ENCODE measurements at places on chromosomes 4 and X.

- DNase-seq: no peak
Measured at GRCh38 chr4:33357121-33357520, 2637.0 kb downstream of the PCDH7 start.

- DNase-seq: no peak
Measured at GRCh38 chr4:130336585-130337217, 1240.7 kb downstream of the C4orf33 start.

- DNase-seq: no peak
Measured at GRCh38 chr4:171157462-171158082, 655.6 kb upstream of the GALNTL6 start.

GRCh38 chrX:39238006-39238405, 436.7 kb downstream of the MID1IP1 start:
- no peak for DNase-seq

- DNase-seq: no peak
Measured at GRCh38 chrX:1393871-1394615, 2.1 kb upstream of the SLC25A6 start.

GRCh38 chr4:165814256-165815020, 58.6 kb upstream of the TLL1 start:
- DNase-seq: no peak

DNA sequence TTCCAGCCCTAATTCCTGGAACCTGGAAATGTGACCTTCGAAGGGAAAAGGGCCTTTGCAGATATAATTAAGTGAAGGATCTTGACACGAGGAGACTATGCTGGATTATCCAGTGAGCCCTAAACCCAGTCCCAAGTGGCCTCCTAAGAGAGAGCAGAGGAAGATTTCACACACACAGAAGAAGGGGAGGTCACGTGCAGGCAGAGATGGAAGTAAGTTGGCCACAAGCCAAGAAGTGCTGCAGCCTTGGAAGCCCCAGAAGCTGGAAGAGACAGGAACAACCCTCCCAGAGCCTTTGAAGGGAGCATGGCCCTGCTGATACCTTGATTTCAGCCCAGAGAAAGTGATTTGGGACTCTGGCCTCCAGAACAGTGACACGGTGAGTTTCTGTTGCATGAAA, 51.9 kb downstream of the EVC2 start:
- no peak for DNase-seq

DNA sequence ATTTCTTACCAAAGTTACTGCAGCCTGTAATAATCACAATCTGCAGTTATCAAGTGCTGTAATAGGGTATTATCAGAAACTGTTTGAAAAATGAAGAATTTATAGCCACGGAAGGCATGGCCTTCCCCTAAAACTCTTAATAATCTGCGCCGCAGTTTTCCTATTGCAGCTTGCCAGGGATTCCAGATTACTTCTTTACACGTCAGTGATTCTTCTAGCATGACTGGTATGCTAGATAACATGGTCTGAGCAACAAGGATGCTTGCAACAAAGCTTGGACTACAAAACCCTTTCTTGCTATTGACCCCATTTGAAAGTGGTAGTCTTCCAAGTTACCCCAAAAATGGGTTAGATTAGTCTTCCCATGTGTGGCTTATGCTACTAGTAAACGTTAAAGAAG, 47.2 kb upstream of the GK2 start:
- DNase-seq: no peak

DNA sequence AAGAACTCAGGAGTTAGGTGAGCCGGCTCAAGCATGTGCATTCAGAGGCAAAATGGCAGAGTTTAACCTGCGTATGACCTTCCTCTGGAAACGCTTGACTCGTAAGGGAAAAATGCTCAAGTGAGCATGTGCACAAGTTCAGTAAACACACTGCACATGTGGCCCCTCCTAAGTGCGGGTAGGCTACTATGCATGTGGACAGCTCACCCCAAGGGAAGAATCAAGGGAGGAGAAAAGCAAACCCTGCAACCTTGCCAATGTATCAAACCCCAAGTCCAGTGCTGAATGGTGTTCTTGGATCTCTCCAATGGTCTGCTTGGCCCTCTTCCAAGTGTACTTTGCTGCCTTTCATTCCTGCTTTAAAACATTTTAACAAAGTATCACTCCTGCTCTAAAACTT, 407.1 kb downstream of the ADAM29 start:
- DNase-seq: no peak

DNA sequence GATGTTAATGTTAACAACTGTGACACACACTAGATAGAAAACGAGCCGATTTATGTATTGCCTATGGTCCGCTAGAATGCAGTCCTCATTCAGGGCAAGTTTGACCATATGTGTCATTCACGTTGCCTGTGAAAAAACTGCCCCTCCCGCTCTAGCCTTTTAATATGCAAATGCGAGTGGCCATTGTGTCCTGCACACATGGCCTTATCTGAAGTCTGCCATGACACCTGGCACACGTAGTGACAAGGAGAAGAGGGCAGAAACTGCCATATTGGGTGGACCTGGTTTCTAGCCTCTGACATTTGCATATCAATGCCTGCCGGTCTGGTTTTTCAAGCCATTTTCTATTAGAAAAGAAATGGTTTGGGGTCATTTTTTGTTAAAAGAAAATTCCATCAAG, 303.3 kb upstream of the TECRL start:
- DNase-seq: no peak

DNA sequence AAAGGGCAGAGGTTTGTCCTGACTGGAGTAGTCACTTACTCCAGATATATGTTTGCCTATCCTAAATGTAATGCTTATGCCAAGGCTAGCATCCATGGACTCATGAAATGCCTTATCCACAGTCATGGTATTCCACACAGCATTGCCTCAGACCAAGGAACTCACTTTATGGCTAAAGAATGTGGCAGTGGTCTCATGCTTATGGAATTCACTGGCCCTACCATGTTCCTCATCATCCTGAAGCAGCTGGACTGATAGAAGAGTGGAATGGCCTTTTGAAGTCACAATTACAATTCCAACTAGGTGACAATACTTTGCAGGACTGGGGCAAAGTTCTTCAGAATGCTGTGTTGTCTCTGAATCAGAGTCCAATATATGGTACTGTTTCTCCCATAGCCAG, 1014.8 kb downstream of the RAPGEF2 start:
- no peak for DNase-seq

DNA sequence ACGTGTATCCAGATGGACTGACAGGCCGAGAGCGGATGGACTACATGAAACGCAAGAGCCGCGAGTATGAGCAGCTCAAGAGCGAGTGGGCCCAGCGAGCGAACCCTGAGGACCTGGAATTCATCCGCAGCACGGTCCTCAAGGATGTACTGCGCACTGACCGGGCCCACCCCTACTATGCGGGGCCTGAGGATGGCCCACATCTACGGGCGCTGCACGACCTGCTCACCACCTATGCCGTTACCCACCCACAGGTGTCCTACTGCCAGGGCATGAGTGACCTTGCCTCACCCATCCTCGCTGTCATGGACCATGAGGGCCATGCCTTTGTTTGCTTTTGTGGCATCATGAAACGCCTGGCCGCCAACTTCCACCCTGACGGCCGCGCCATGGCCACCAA, 14.6 kb upstream of the RBM3 start:
- no peak for DNase-seq

DNA sequence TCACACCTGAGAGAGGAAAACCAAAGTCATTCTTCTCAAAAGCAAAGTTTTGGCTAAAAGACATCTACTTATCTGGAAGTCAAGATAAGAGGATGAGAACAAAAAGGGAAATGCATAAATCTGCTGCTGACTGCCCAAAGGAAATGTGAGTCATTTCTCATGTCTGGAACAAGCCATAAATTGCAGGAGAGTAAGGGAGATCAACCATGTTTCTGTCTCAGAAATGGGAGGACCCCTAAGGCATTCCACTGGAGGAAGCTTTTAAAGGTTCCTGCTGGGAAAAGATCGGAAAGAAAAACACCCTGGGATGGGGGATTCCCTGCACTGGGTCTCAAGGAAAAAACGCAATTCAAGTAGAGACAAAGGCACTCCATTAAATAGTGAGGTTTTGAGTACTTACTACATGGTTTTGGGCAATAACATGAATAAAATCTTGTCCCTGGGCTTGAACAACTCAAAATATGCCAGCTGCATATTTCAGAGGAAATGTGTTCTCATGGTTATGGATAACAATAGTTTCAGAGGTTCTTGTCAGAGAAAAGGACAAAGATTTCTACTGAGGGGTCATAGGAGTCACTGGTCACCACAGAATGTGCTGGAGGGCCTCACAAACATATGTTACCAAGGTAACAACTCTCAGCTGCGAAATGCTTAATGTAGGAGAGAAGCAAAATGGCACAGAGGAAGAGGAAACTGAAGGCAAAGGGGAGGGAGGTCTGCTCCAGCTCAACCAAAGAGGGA, 19.3 kb downstream of the GPR143 start:
- DNase-seq: no peak

GRCh38 chrX:136097871-136098805, 49.2 kb upstream of the FHL1 start:
- DNase-seq: no peak

DNA sequence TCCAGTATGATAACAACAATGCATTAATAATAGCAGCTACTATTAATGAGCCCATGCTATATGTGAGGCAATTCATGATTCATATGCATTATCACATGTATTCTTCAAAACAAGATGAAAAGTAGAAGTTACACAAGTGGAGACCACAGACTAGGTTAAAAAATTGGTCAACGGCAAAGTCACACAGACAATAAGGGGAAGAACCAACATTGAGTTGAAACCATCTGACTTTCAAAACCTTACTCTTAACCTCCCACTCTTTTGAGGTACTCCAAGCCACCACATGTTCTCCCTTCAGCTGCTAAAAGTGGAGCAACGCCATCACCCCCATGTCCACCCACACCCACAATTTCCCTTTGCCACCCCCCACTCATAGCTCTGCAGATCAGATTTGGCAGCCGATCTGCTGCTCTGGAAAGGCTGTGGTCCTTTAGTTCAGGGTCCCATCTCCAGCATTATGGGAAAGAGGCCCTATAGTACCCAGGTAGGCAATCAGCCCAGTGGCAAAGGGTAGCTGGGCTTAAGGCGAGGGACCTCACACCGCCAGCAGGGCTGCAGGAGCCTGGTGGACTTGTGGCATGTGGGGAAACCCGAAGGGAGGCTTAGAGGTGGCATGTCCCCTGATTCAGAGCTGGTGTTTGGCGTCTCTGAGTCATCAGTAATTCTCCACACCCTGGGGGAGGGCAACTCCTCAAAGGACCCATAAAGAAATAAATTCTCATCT, 33.5 kb upstream of the CYBB start:
- DNase-seq: no peak

DNA sequence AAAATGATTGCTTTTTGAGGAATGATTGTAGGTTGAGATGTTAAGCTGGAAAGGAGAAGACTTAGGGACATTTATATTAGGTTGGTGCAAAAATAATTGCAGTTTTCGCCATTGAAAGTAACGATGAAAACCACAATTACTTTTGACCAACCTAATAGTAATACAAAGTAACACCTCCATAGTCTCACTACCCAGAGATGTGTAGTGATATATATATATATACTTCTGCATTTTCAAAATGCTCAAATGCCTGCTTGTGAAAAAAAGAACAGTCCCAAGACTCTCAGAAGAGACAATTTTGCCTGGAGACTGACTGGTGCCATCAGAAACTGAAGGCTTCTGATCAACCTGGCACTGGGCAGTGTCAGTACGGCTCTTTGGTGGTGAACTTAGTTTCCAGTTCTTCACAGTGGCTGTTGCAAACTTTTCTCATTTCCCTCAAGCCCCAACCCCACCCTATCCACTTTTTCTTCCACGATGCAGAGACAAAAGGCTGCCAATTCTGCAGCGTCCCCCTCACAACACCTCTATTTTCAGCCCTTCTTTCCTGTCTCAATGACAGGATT, 35.1 kb upstream of the TAPT1 start:
- DNase-seq: no peak

- DNase-seq: no peak
Measured at GRCh38 chr4:69668680-69669079, 15.6 kb upstream of the UGT2A1 start.

GRCh38 chrX:12548341-12548740, 242.9 kb upstream of the PRPS2 start:
- no peak for DNase-seq

DNA sequence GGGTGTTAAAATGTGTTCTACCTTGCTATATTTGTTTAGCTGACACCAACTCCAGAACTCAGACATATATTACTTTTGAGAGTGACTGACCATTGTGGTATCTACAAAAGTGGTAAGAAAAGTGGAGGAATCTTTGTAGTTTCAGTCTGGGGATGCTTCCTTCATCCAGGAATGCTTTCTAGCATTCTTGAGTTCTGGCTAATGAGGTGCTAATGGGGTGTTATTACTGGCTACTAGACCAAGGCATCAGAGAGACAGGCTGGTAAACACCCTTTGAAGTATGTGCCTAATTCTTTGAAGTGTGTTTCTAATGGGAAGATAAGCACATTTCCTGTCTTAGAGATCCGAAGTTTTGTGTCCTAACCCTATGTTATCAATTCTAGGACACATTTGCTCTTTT, 310.4 kb downstream of the SPRY1 start:
- no peak for DNase-seq

GRCh38 chr4:122803788-122804208, 22.8 kb upstream of the FGF2 start:
- no peak for DNase-seq

GRCh38 chr4:103008875-103009729, 10.4 kb downstream of the SLC9B1 start:
- DNase-seq: peak; percentile 23

DNA sequence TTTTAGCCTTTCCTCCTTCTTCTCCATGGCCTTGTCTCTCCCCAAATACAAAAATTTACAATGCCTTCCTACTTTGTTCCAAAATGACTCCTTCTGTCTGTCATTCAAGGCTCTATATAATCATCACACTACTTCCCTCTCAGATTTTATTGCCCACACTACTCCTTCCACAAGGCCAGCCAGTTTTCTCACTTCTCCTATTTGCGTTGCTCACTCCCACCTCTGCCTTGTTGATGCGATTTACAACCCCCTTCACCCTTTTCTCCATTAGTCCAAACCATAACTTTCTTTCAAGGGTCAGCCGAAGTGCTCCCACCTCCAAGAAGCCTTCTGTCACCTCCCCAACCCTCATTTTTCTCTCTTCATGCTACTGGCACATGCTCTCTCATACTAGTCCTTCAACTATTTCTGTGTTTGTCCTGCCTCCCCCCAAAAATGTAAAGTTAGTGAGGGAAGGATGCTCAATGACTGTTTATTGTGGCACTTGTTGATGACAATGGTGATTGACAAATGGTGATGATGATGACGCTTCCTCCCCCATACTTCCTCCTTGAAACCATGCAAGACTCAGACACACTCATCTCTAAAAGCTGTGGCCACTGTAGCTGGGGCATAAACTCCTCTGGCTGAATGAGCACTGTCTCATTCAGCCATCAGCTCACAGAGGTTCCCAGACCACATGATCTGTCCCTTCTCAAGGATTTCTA, 2.7 kb upstream of the XKRX start:
- no peak for DNase-seq

DNA sequence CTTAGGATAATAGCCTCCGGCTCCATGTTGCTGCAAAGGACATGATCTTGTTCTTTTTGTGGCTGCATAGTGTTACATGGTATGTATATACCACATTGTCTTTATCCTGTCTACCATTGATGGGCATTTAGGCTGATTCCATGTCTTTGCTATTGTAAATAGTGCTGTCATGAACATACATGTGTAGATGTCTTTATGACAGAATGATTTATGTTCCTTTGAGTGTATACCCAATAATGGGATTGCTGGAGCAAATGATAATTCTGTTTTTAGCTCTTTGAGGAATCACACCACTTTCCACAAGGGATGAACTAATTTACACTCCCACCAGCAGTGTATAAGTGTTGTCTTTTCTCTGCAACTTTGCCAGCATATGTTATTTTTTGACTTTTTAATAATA, 4.6 kb downstream of the RAB33B start:
- no peak for DNase-seq

- DNase-seq: no peak
Measured at GRCh38 chr4:13093170-13093569, 391.0 kb downstream of the RAB28 start.

- no peak for DNase-seq
Measured at GRCh38 chr4:102308032-102308799, 37.1 kb downstream of the SLC39A8 start.
